ENCODE measurements at places on chromosomes 13 and 19. TPM values are rescaled to one million over a fixed set of nuclear protein-coding genes. Genes with fewer than 3 reads are reported as not detected.

The ZNF317 gene
- total RNA-seq, result 16.5 TPM

The KLK4 gene
- total RNA-seq, result not detected

The NLRP7 gene
- not detected for total RNA-seq

The OR10H1 gene
- total RNA-seq, result not detected

The HSD17B14 gene
- total RNA-seq, result 2.4 TPM

The AP2S1 gene
- 74.9 TPM for total RNA-seq

The GRIN3B gene
- not detected for total RNA-seq

The GSX1 gene
- total RNA-seq, result not detected

The UNC13A gene
- total RNA-seq, result 0.03 TPM

The TMEM86B gene
- 2.0 TPM for total RNA-seq

The WDFY2 gene
- total RNA-seq, result 5.6 TPM

The KIR2DL1 gene
- total RNA-seq, result not detected
